A549 treated with AZD2906 at 1 μM for 4 hours (cell line): ENCODE measurements at places on chromosomes 12 and 14. TPM values are rescaled to one million over a fixed set of nuclear protein-coding genes. Genes with fewer than 3 reads are reported as not detected.

The OTOGL gene
- 0.02 TPM in 1 of 5 replicates, not detected in the others for total RNA-seq

The LBHD2 gene
- 0.18 to 0.25 TPM (median 0.22 TPM) in 3 of 5 replicates, not detected in the others for total RNA-seq

The SMARCC2 gene
- 28.2 to 35.7 TPM (median 31.2 TPM) in 5 replicates for total RNA-seq

The EML1 gene
- total RNA-seq, result 29.0 to 37.7 TPM (median 33.4 TPM) in 5 replicates

The RDH12 gene
- total RNA-seq, result 0.03 to 0.07 TPM (median 0.06 TPM) in 3 of 5 replicates, not detected in the others

The RNF212B gene
- not detected in 5 replicates for total RNA-seq

The MOK gene
- total RNA-seq, result 17.2 to 23.2 TPM (median 18.1 TPM) in 5 replicates
